ENCODE measurements at places on chromosomes 16 and 17.

GRCh38 chr17:77315551-77316190, 174.9 kb downstream of the SEC14L1 start:
- DNase-seq: no peak

- peak; percentile 98 for DNase-seq
These were observed 2.8 kb downstream of the KDM6B start for GRCh38 chr17:7836596-7837407.

DNA sequence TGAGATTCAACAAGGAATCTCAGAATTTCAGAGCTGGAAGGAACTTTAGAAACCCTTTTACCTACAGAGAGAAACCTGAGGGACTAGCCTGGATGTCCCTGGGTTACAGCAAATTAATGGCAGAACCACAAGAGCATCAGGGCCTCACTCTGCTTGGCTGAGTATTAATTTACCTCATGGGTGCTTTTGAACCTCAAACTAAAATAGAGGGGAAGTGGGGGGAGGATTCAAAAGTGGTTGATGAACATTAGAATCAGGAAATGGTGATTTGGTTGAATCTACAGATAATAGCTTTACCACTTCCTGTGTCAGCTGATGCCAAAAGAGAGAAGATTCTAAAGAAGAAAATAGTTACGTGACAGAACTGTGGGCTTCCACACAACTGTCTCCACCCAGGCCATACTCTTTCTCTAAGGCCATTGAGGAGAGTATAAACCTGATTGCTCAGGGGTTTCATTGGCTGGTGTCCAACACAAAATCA, 11.3 kb upstream of the SKAP1 start:
- DNase-seq: no peak

- no peak for DNase-seq
These were observed 17.2 kb upstream of the ALOX15 start for GRCh38 chr17:4658478-4659305.

DNA sequence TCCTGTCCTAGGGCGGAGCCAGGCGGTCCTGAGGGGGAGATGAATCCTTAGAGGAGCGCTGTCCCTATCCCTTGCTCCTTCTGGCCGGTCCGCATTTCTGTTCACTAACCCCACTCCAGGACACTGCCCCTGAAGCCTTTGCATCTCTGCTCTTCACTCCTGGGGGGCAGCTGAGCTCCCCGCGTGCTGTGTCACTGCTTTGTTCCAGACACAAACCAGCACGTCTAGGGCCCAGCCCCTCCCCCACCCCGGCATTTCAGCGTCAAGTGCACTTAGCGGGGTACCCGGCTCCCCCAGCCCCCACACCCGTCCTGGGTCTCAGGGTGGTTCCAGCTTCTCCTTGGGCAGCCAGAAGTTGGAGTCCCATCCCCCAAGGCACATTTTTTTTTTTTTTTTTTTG, 8.9 kb downstream of the CORO6 start:
- no peak for DNase-seq

DNA sequence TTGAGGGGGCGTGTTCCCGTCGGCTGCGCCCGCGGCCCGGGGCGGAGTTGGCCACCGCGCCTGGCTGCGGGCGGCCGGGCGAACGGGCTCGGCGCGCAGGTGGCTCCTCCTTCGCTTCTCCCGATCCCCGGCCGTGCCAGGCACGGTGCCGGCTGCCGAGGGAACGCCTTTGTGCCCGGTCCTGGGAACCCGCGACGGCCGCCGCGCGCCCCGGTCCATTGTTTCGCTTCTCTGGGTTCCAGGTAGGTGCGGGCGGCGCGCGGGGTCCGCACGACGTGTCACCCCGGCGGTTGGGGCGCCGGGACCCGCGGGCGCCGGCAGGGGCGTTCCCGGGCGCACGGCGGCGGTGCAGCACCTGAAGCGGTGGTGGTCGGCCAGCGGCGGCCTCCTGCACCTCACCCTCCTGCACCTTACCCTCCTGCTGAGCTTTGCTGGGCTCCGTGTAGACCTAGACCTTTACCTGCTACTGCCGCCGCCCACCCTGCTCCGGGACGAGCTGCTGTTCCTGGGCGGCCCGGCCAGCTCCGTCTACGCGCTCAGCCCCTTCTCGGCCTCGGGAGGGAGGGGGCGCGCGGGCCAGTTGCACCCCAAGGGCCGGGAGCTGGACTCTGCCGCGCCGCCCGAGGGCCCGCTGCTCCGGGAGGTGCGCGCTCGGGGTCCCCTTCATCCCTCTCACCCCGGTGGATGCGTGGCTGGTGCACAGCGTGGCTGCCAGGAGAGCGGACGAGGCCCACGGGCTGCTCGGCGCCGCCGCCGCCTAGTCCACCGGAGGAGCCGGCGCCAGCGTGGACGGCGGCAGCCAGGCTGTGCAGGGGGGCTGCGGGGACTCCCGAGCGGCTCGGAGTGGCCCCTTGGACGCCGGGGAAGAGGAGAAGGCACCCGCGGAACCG, 99.9 kb downstream of the EFCAB13 start:
- DNase-seq: peak; percentile 42

DNA sequence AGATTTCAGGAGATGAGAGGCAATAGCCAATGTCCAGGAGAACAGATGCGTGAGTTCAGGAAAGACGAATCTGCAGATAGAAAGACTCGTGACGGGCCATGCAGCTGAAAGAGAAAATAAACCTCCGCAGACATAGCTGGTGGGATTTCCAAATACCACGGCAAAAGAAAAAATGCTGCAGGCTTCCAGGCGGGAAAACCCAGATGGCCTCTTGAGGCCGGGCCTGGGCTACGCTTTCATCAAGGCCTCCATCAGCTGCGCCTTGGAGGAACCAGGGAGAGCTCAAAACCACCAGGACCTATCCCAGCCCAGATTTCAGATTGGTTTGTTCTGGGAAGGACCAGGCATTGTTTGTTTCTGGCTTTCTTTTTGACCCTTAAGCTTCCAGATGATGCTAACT, 16.7 kb downstream of the CCDC40 start:
- DNase-seq: no peak

GRCh38 chr17:77086433-77087010, 54.2 kb upstream of the SEC14L1 start:
- peak; percentile 55 for DNase-seq

GRCh38 chr17:77235370-77235941, 94.7 kb downstream of the SEC14L1 start:
- DNase-seq: peak; percentile 79

GRCh38 chr16:63982110-63982509, 1139.8 kb downstream of the CDH11 start:
- no peak for DNase-seq

DNA sequence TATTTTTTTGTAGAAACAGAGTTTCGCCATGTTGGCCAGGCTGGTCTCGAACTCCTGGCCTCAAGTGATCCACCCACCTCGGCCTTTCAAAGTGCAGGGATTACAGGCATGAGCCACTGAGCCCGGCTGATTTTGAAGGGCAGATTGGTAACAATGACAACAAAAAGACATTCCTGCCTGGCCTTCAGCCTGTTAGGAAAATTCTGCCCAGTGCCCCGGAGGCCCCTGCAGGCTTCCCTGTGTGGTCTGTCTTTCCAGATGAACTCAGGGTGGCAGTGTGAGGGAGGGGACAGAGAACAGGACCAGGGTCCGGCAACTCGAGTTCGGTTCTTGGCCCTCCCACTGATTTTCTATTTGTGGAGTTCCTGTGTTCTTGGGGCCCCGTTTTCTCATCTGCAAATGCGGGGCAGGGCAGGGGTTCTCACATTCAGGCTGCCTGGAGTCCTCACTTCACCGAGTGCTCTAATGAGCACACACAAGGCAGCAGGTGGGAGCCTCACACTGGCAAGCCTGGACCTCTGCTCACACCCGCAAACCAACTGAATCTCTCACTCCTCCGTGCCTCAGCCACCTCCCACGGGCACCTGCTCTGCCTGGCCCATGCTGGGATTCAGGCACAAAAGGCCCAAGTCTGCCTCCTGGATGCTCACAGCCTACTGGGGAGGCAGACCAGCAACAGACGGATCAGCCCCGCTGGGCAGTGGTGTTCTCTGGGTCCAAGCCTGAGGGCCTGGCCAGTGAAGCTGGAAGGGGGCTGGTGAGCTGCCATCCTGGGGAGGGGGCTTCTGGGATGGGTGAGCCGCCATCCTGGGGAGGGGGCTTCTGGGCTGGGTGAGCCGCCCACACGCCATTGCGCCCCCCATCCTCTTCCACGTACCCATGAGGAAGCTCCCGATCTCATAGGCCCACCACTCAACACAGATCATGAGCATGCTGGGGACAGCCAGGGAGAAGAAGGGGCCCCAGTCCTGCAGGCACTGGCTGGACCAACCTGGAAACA, 10.3 kb downstream of the SLC47A2 start:
- DNase-seq: no peak

DNA sequence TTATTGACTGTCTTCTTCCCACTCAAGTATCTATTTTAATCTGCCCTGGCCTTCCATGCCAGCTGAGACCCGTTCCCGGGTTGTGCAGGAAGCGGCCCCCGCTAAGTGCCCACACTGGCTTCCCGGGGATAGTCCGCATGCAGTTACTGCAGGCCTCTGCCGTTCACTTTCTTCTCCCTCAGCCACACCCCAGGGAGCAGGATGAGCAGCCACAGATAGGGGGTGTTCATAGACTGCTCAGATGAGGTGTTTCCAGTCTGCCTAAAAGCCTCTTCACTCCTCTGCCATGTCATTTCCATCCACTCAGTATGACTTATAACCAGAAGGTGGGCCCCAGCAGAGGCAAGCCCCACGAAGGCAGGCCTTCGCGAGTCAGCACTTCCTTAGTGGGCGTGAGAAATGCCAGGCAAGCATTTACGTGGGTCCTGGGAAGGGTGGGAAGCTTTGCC, 7.7 kb downstream of the MED9 start:
- no peak for DNase-seq

GRCh38 chr17:67751101-67752074, 33.7 kb downstream of the NOL11 start:
- DNase-seq: no peak

- no peak for DNase-seq
These were observed 58.2 kb downstream of the TANC2 start for GRCh38 chr17:63024201-63024600.

- no peak for DNase-seq
These were observed 130.9 kb downstream of the ZFHX3 start for GRCh38 chr16:72917051-72917450.

- DNase-seq: no peak
These were observed 17.0 kb downstream of the SRCIN1 start for GRCh38 chr17:38588788-38589174.

DNA sequence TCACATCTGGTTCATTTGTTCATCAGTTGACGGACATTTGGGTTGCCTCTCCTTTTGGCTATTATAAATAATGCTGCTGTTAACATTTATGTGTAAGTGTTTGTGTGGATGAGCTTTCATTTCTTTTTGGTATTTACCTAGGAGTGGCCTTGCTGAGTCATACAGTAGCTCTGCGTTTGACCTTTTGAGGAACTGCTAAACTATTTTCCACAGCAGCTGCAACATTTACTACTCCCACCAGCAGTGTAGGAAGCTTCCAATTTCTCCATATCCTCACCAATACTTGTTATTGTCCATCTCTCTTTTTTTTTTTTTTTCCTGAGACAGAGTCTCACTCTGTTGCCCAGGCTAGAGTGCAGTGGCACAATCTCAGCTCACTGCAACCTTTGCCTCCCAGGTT, 20.7 kb upstream of the PLCG2 start:
- no peak for DNase-seq

- no peak for DNase-seq
These were observed 38.7 kb downstream of the ZFPM1 start for GRCh38 chr16:88491560-88492310.

- DNase-seq: no peak
These were observed 13.1 kb upstream of the TCAP start for GRCh38 chr17:39651923-39652586.

GRCh38 chr17:47949197-47949759, 7.9 kb downstream of the PNPO start:
- peak; percentile 88 for DNase-seq

- DNase-seq: no peak
These were observed 216.6 kb upstream of the KCNJ16 start for GRCh38 chr17:69858460-69858859.

DNA sequence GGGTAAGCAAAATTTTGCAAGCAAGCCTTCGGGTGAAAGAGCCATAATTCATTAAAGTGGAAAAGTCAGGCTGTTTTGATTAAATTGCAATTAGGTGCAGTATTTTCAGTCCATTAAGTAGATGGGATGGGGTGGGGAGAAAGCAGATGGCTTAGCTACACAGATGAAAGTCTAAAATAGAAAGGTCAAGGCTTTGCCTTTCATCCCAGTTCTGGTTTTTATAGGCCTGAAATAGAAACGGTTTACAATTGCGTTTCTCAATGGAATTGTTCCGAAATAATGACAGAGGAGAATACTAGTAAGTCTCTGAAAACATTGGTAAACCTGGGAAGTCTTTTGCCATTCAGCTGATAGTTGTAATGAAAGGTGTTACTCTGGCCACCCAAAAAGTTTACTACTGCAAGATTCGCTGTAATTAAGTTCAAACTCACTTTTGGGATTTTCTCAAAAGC, 1.5 kb downstream of the PPM1E start:
- DNase-seq: no peak

- no peak for DNase-seq
These were observed 9.5 kb downstream of the IRF8 start for GRCh38 chr16:85908444-85908843.

GRCh38 chr17:47708312-47708863, 14.4 kb downstream of the TBKBP1 start:
- no peak for DNase-seq

DNA sequence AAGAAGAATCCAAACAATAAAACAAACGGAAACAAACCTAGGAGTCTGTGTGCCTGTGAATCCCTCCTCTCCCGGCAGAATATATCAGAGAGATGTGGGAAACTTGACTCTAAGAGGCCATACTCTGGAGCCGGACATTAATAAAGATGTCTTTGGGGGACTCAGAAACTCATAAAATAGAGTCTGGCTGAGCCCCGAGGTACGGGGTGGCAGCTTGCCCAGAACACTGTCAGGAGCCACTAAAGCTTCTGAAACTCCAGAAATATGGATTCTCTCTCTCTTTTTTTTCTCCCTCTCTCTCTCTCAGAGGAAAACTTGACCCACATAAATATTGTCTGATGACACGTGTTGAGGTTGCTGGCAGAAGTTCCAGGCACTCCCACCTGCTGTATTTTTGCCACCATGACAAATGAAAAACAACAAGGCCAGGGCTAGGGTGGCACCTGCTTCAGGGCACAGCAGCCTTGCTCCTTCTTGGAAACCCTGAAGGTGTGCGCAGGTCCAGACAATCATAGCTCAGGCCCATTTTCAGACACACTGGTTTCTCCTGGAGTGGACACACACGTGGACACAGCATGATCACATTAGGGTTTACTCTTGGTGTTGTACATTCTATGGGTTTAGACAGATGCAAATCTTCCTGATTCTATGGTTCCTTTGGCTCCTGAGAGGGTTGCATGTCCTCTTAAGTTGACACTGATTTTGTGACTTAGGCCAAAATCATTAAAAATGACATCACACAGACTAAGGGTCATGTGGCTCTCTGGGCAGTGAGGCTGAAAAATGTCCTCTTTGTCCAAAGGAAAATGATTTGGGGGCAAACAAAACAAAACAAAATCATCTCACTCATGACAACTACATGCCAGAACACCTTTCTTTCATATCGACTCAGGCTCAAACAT, 282.6 kb upstream of the IRX3 start:
- peak; percentile 19 for DNase-seq
